Activated T-cell treated with anti-CD3 and anti-CD28 coated beads for 24 hours (primary cell): ENCODE measurements at places on chromosomes 4 and X.

DNA sequence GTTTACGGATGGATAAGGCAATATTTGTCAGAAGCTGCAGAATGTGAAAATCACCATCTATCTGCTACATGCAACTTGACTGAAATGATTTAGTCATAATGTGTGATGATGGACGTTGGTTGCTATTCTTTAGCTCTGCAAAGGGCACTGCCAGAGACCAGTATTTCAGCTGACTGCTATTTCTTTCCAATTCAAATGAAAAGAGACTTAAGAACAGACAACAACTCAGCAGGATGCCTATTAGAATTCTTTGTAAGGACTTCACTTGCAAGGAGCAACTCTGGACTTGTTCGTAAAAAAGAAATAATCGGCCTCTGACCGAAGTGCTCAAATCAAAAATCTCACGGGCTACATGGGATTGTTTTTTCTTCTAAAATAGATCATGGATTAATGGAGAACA lies 262.7 kb downstream of the DHX15 start:
- DNase-seq = no peak

GRCh38 chr4:145716200-145716599 lies 36.3 kb downstream of the C4orf51 start:
- no peak for DNase-seq

DNA sequence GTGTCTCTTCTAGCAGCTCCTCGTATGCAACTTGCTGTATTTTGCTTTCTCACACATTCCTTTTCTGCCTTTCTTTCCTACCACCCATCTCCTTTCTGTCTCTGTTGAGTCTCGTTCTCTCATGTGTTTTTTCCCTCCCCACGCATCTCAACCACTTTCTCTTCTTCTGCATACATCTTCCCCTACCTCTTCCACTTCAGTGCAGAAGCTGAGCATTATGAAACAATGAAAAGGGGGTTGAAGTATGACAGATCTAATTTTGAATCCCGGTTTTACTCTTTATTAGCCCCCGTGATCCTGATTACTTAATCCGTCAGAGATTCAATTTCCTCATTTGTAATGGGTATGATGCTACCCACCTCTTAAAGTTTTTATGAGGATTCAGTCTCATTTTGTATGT lies 7.3 kb downstream of the FAM241A start:
- no peak for DNase-seq

GRCh38 chrX:39261446-39262147 lies 460.3 kb downstream of the MID1IP1 start:
- no peak for DNase-seq

- DNase-seq = no peak
Observed at GRCh38 chr4:47373709-47374108, 89.8 kb downstream of the COMMD8 start.

- no peak for DNase-seq
Observed at GRCh38 chr4:169841776-169842175, 84.0 kb upstream of the HPF1 start.

DNA sequence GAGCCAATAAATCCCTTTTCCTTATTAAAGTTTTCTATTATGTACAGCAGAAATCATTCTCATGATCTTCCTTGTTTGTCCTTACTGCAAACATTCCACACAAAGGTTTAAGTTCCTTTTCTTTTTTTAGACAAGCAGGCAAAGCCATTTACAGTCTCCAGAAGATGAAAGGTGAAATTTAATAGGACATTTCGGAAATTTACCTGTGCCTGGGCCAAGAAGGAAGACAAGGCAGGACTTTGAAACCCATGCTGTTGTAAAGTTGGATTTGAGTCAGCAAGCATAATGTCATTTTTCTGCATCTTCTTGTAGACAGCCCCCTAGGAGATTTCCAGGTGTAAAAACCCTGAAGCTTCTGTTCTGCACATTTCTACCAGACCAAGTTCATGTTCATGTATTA lies 188.1 kb downstream of the PAPSS1 start:
- no peak for DNase-seq
